DMS 273 treated with DMSO at 0.1 percent for 48 hours (cell line): ENCODE measurements at places on chromosomes 2 and 18.

GRCh38 chr2:127721311-127721977 is 20.1 kb downstream of the SFT2D3 start:
- DNase-seq: no peak

DNA sequence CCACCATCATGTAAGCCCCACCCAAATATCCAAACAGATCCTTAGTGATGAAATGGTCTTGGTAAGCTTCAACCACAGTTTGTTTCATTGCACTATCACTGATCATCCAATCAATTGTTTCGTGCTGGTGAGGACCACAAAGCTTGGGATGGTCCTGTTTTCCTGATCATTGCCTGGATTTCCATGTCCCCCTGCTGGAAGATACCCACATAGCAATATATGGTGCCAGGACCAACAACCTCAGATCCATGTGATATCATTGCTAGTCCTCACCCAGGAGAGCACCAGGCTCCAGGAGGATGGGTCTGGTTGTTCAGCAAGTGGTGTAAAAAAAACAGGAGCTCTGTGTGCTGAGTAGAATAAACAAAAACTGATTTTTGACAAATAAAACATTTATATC is 206.5 kb upstream of the SH3BP4 start:
- DNase-seq: no peak

GRCh38 chr2:103529798-103530502 is 768.1 kb downstream of the TMEM182 start:
- DNase-seq: no peak

- DNase-seq: no peak
Measured at GRCh38 chr2:30923623-30924022, 116.4 kb upstream of the CAPN13 start.

DNA sequence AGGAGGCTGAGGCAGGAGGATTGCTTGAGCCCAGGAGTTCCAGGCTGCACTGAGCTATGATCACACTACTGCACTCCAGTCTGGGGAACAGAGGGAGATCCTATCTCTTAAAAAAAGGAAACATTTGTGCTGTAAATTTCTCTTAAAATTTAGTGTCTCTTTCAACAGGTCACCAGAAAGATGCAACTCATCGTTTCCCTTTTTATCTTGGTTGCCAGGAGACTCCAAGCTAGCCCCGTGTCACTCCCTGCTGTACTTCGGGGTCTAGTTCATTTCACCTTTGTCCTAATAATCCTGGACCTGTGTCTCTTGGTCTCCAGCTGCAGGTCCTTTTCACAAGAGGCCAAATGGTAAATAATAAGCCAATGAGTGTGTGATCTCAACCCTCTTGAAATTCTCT is 7.1 kb downstream of the HS1BP3 start:
- DNase-seq: no peak
